Left renal pelvis (tissue), 4 donors: ENCODE measurements at places on chromosomes 2 and 18.

- DNase-seq: no peak
Observed at GRCh38 chr2:73104933-73105332, 7.8 kb downstream of the RAB11FIP5 start.

- DNase-seq: no peak
Observed at GRCh38 chr18:13584825-13585224, 141.5 kb downstream of the FAM210A start.

GRCh38 chr2:45120546-45120945, 111.3 kb upstream of the SIX2 start:
- no peak for DNase-seq

- DNase-seq: no peak
Observed at GRCh38 chr2:457792-458424, 170.0 kb upstream of the ALKAL2 start.

DNA sequence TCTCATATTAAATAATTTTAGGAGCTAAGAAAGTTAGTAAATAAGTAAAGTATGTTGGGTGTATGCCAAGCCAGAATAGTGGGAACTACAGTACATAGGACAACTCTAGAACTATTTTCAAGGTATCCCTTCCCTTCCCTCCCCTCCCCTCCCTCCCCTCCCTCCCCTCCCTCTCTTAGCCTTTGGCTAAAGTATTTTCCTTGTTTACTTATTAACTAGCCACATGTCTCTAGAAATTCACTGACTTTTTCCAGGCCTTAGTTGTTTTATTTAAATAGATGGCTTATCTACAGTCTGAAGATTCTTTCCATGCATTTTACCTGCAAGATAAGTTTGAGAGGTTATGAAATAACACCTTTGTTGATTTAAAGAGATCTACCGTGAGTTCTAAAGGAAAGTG, 402.1 kb downstream of the PARD3B start:
- no peak for DNase-seq

- no peak for DNase-seq
Observed at GRCh38 chr2:155393406-155393805, 694.9 kb downstream of the KCNJ3 start.

DNA sequence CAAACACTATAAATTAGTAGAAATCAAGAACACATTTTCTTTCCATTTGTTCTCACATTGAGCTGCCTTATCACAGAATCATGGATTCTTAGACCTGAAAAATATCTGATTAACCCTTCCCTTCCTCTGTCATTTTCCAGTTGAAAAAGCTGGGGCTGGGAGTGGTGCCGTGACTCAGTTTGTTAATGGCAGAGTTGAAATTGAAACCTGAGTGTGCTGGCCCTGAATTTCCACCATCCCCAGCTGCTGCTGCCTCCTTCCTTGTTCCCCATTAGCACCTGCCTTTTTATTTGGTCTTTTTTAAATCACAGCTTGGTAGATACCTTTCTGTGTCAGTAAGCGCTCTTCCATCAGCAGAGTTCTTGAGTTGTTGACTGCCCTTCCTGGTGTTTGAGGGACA, 10.6 kb downstream of the FARP2 start:
- no peak for DNase-seq

DNA sequence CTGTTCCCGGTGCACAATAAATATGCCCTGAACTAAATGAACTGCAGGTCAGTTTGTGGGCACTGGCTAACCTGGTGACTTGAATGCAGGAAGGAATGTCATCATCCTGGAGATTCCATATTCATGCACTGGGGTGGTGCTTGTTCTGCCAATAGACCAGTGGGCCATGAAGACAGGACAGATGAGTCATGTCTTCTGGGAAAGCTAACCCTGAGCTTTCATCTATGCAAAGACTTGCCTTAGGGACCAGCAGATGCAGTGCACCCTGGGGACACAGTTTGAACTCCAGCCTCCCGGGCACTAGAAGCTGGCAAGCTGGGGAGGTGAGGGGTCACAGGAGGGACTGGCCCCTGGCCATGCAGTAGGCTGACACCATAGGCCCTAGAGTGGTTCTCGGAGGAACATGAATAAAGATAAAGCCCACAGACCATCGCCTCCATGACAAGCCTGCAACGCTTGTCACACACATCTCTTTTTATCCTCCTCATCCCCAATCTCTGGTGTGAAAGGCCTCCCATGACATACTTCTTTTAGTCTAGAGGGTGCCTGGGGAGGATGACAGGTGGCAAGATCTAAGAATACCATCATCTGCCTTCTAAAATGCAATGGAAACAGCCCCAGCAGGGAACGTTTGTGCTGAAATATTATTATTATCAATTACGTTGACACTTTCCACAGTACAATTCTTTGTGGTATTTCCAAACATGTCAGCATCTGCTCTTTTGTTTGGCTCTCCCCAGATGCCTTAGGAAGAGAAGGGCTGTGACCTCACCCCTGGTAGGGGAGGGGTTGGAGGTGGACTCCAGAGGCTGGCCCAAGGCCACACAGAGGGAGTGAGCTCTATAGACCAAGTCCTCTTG, 267.4 kb upstream of the RAB6C start:
- no peak for DNase-seq

- DNase-seq: no peak
Observed at GRCh38 chr18:46829531-46829930, 72.7 kb upstream of the ST8SIA5 start.

GRCh38 chr18:9995631-9996030, 81.8 kb downstream of the VAPA start:
- DNase-seq: no peak

DNA sequence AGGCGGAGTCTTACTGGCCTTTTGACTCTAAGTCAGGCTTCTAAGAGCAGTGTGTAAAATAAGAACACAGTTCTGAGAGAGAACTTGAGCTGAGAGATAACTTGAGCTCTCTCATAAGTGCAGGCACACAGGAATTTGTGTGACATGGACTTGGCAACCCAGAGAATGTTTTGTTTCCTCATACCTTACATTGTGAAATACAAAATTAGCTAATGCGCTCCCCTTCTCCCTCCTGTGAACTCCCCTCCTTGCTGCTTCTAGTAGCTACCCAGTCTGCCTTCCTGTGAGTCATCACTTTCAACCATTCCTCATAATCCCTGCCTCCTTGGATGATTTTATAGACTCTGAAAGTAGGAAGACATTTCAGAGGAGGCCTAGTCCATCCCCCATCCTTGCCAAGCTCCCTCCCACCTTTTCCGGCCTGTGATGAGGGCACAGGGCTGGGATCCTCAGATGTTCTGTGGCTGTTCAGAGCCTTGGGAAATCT, 22.6 kb downstream of the FER1L5 start:
- no peak for DNase-seq

- DNase-seq: no peak
Observed at GRCh38 chr2:203934711-203935438, 1.7 kb upstream of the ICOS start.

GRCh38 chr2:157440404-157441071, 3.4 kb downstream of the CYTIP start:
- no peak for DNase-seq

GRCh38 chr18:23231340-23232021, 96.2 kb downstream of the CABLES1 start:
- no peak for DNase-seq

GRCh38 chr2:118274841-118275510, 186.7 kb downstream of the INSIG2 start:
- DNase-seq: no peak

GRCh38 chr2:221567809-221568208, 4.3 kb downstream of the EPHA4 start:
- DNase-seq: no peak

GRCh38 chr2:20424300-20425290, 22.3 kb upstream of the RHOB start:
- DNase-seq: no peak

DNA sequence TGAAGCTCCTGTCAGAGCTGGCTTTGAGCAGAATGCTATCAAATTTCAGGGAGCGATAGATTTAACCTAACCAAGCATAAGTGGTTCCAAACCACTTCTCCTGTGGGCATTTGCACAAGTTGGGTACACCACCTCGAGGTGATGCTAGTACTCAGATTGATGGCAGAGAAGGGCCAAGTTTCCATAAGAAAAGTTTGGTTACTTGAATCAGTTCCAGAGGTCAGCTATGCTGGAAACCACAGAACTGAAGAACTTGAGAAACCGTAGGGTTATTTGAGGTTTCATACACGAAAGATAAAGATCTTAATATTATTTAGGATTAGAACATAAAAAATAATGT, 238.2 kb upstream of the SOX11 start:
- DNase-seq: no peak

DNA sequence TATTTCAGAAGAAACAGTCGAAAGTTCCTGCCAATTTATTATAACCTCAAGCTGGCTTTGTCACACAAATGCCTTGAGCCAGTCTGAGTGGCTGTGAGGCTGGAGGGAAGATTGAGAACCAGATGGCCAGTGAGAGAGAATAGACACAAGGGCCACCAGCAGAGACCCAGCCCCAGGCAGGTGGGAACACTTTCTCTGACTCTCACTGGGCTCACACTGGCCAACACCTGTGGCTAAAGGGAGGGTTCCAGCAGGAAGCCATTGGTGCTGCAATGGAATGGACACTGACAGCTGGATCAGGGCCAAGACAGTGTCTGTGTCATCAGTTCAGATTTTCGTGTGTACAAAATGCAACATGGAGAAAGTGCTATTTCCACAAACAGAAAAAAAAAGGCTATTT, 29.9 kb downstream of the LOXHD1 start:
- DNase-seq: no peak

DNA sequence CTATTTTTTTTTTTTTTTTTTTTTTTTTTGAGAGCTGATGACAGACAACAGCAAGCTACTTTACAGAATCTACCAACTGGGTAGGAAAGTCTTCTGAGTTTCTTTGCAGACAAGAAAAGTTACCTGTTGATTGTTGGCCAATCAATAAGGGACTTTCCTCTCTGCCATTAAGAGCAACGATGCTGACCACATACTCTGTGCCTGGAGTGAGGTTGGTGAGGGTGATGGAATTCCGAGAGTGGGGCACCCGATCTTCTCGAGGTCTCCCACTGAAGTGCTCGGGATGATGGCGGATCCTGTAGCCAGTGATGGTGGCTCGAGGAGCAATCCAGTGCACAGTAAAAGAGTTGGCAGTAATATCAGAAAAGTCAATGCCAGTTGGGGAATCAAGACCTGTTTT, 49.3 kb downstream of the FN1 start:
- no peak for DNase-seq

DNA sequence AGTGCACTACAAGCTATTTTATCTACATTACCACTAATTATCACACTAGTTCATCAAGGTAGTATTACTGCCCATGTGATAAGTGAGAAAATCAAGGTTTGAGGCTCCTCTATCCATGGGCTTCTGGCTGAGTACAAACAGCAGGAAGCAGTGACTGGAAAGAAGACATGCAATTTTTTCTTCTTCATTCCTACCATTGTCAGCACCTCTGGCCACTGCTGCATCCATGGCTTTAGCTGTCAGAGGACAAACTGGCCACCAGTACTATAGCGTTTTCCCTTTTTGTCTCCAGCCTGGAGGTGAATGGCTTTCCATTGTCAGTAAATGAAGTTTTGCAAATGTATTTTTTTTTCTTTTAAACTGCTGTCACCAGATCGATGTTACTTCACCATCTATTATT, 674.9 kb downstream of the LRP1B start:
- no peak for DNase-seq

DNA sequence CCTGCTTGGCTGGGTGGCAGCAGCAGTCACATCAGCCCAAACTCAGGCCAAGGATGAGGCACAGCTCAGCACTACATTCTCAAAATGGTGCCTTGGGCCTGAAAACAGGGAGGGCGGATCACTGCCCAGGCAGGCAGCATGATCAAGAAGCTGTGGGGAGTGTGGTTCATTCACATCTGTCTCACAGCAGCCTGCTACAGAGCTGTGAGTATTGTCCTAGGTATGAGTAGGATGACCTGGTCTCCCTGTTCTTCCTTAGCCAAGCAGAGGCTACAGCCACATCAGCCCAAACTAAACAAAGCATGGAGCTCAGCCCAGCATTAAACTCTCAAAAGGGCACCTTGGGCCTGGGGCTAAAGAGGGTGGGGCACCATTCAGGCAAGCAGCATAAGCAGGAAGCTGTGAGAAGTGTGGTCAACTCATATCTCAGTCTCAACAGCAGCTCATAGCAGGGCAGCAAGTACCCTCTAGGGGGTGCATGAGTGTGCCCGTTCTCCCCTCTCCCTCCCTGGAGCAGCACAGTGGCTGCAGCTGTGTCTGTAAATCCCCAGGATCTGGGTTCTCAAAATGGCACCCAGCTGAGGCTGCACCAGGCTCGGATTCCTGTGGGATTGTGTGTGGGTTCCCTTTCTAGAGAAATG, 139.6 kb downstream of the TRABD2A start:
- DNase-seq: no peak

DNA sequence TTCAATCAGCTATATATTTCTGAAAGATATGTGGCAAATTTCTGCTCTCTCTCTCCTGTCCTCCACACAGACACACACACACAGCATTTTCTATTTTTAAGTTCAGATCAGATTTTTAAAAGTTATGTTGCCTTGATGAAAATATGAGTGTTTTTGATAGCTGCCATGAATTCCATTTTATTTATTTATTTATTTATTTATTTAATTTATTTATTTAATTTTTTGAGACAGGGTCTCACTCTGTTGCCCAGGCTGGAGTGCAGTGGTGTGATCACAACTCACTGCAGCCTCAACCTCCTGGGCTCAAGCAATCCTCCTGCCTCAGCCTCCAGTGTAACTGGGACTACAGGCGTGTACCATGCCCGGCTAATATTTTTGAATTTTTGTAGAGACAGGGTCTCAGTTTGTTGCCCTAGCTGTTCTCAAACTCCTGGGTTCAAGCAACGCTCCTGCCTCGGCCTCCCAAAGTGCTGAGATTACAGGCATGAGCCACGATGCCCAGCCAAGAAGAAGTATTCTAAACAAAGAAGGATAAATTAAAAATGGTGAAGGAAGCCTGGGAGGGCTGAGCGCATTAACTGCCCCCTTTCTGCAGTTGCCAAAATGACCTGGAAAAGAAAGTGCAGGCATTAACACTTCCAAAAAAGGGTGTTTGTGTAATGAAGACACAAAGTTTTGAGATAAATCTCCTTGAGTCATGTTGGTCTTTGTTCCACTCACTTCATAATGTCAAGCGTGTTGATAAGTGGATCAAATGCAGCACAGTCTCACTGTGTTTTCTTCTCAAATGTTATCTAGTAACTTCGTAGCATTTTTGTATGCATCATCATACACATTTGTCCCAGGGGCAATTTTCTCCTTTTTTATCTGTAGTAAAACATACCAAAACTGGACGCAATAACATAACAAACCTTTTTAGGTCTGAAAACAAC, 11.1 kb upstream of the IMPA2 start:
- no peak for DNase-seq

DNA sequence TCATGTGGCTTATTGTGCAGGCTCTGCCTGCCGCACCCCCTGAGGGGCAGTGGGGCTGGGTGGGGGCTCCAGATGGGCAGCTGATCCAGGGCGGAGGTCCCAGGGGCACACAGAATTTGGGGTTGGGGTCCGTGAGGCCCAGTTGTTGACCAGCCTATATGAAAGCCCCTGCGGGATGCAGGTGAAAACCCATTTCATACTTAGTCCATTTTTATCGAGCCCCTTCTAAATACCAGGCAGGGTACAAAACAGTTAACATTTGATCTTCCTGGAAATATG, 30.6 kb downstream of the MYO7B start:
- no peak for DNase-seq

DNA sequence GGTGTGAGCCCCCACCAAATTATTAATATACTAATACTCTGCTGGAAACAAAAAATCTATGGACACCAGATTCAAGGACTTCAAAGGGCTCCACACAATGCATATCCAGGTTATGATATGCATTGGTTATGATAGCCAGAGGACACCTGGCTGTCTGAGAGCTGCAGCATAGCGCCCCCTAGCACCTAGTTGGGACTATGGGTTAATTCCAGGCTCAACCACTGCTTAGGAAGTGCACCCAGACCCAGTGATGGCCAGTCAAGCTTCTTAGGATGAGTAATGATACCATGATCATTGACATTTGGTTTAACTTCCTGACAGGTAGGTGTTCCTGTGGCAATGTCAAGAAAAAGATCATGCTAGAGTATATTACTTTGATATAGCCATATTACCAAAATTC, 3.8 kb upstream of the FRZB start:
- DNase-seq: no peak
